ENCODE measurements at places on chromosomes 3 and 15.

GRCh38 chr3:56919137-56919796, 117.5 kb upstream of the ARHGEF3 start:
- DNase-seq = no peak

- no peak for DNase-seq
Measured at GRCh38 chr15:69308949-69309348, 10.2 kb downstream of the PAQR5 start.

DNA sequence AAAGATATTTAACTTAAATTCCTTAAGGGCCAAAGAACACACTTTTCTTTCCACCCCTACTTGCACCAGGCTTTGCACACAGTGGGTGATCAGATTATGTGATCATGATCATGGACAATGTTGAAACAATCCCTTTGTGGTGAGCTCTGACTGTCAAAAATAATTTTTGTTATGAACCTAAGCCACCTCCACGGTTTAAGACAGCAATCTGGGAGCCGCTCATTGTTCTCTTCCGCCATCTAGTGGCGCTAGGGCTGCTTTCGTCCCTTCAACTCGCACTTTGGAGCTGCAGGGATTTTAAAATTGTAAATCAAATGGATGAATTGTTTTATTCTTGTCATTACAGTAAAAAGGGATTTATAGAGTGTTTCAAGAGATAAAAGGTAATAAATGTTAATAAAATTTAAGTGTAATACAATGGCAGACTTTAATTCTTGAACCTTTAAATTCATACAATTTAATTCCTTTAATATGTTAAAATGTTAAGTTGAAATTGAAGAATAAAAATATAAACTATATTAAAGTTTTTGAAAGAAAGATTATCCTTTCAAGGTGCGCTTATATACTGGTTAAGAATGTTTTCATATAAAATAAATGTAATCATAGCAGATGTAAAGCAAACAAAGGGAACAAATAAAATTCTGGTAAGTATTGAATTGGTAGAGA, 45.3 kb upstream of the ARL6 start:
- peak; percentile 80 for DNase-seq

DNA sequence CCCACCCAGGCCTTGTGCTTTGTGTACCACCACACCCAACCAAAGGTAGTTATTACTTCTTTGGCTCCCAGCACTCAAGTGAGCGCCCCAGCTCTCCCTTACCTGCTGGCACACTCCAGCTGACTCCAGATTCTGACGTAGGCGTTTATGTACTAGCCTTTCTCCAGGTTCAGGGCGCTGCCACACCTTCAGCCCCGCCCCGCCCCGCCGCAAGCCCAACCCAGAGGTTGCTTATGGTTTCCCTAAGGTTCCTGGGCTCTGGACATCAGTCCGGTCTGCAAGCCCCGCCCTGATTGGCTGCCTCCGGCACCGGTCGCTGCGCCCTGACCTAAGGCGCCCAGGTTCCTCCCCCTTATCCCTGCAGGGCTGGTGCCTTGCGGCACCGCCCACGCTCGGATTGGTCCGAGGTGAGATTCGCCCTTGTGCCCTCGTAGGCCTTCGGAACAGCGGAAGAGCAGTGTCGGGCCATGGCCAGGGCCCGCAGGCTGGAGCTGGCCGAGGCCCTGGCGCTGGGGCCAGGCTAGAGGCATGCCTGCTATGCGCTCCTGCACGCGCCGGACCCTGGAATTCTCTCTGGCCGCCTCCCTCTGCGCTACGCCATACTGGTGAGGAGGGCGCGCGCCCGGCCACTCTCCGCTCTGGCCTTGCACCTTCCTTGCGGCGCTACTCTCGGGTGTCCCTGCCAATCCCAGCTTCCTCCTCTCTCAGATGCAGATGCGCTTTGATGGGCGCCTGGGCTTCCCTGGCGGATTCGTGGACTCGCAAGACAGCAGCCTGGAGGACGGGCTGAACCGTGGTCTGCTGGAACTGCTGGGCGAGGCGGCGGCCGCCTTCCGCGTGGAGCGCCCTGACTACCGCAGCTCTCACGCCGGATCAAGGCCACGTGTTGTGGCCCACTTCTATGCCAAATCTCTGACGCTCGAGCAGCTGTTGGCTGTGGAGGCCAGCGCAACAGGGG, 19.8 kb upstream of the NUDT16 start:
- peak; percentile 55 for DNase-seq

GRCh38 chr15:39096608-39097205, 484.2 kb upstream of the THBS1 start:
- DNase-seq = no peak
